ENCODE measurements at places on chromosomes 11 and 22.

GRCh38 chr11:57566905-57567514, 462 bp downstream of the UBE2L6 start:
- DNase-seq: peak; percentile 43

- DNase-seq: no peak
These were observed 49.8 kb downstream of the APIP start for GRCh38 chr11:34866375-34866774.

DNA sequence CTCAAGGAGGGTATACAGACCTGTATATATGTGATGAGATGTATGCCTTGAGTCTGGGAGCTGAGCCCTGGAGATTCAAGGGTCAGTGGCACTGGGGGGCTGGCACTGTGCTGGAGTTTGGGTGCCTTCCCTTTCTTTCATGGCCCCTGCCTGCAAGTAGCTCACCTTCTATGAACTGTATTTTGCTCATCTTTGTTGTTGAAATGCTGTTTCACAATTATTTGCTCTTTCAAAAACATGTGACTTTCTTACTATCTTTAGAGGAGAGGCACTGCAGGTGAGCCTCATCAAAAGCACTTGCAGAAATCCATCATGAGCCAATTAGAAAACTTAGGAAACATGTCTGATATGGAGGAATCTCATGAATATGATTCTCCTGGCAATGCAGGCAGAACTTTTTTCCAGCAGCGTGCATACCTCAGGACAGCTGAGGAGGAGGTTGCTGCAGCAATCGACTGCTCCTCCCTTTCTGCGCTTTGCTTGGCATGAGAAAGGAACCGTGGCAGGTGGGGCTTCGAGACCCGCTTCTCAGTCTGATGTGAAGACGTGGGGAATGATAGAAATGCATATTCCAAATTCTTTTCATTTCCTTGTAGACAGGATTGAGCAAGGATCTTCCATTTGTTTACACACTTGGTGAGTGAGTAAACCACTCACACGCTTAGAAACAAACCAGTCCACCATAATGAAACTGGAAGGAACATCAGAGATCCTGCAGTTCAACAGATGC, 178.4 kb upstream of the E2F8 start:
- no peak for DNase-seq

- DNase-seq: peak; percentile 83
These were observed 3.7 kb upstream of the POLD4 start for GRCh38 chr11:67356864-67357561.

- DNase-seq: no peak
These were observed 8.7 kb upstream of the PEX26 start for GRCh38 chr22:18069041-18069440.

- no peak for DNase-seq
These were observed 1.6 kb upstream of the KCNJ11 start for GRCh38 chr11:17389957-17390649.

GRCh38 chr22:37608477-37609239, at the start of gene GGA1:
Gene GGA1, plus strand, starts transcription at chr22:37608834. Its CDS starts 27 bp downstream, at chr22:37608861.
- peak; percentile 98 for DNase-seq

DNA sequence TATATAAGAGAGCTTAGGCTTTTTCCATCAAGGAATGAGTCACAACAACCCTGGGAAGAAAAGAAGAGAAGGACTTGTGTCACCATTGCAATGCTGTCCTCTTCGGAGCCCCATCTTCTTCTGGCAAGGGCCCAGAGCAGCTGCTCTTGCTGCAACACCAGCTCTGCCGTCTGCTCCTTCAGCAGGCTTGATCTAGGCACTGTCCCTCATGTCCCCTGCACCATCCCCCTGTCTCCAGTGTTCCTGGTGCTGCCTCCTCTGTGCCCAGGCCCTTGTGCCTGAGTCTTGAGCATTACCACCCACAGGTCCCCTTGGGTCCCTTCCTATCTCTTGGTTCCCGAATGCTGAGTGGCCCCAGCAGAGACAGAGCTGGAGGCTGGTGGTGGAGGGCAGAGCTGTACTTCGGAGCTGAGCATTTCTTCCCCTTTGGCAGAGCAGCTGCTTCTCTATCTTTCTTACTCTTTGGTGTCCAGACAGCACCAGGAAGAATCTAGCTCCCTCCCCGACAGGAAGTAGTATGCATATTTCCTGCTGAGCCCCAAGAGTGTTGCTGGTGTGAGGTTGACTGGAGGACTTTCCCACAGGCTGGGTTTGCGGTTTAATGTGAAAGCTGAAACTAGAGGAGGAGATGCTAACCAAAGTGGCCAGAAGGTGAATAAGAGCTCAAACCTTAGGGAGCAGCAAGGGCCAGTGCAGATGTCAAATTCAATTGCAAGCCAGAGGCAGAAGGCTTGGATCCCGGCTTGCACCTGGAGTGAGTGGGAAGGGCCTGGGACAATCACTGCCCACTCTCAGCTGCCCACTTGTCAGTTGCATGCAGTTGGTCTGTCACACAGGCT, 27.8 kb downstream of the WEE1 start:
- DNase-seq: peak; percentile 94

DNA sequence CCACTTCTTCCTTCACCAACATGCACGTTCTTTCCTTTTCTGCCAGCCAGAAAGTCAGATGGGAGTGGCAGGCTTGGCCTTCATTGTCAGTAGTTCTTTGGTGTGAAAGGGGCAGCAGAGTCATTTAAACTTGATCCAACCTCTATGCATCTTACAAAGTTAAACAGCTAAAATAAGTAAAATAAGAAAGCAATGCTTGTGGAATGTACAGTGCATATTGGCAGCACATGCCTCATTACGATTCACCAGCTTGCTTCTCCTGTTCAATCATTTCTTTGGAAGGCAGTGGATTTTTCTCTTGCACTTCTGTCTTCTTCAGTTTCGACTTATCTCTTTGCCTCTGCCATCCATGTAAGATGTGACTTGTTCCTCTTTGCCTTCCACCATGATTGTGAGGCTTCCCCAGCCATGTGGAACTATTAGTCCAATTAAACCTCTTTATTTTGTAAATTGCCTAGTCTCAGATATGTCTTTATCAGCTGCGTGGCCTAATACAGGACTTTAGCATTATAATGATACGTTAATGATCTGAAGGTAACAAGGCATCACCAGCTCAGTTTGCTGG, 14.8 kb downstream of the LGALS12 start:
- no peak for DNase-seq

DNA sequence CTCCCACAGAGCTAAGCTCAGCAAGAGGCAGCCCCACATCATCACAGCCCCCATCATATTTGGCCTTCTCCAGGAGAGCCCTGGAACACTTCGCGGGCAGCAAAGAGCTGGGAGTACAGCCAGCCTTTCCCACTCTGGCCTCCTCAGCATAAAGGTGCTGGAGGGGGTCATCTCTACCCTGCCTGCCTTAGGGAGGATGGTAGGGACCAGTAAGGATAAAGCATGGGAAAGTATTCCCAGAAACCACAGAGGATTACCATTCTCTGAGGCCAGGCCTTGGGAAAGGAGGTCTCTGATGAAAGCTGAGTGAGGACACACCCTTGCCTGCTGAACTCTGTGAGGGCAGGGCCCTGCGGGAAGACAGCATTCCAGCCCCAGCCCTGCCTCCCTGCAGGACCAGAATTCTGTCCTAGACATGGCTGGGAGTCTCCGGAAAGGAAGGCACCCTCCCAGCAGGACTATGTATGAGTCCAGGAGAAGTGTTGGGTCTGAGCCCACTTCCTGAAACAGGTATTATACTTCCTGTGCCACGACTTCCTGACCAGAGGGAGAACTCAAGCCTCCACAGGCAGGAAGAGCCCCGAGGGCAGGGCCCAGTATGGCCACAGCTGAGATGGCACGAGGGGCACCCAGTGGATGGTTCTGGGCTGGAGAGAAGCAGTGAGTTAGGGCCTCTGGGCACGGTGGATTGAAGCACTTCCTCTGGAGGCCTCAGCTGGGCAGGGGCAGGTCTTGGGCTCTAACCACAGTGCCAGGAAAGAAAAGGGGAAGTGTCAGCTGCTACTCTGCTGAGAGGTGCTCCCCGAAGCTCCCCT, 12.9 kb upstream of the CASTOR1 start:
- no peak for DNase-seq

GRCh38 chr11:72236083-72236697, 7.8 kb downstream of the PHOX2A start:
- no peak for DNase-seq

DNA sequence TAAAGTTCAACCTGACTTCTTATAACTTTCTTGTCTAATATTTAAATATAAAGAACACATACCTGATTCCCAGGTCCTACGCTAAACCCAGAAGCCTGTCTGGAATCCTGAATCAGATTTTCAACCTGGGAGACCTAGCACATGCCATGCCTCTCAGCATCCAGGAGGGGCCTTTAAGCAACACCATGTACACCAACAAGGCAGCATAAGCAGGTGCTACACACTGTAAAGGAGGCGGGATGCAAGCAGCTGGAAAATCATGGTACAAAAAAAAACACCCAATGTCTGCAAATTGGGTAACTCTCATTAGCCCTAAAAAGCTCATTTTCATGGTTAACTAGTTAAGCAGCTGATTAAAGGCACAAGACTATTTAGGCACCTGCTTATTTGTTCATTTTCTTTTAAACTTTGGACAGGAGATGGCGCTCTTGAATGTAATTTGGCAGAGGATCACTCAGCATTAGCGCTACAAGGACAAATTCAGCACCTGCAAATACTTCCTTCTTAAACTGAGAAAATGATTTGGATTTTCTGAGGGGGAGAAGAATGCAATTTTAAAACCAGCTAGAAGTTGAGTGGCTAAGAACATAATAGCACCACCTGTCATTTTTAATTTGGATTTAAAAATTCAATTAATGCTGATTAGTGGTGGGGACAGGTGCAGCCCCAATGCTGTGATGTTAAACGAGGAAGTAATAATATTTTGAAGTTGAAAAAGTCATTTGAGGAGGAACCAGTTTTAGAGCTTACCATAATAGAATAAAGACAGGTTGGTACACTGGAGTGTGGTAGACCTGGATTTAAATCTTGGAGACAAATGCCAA, 104.0 kb downstream of the FAR1 start:
- DNase-seq: peak; percentile 63

GRCh38 chr11:32893343-32894148, 935 bp downstream of the QSER1 start:
- peak; percentile 51 for DNase-seq

- DNase-seq: no peak
These were observed 2.1 kb downstream of the CCDC73 start for GRCh38 chr11:32792111-32792947.

DNA sequence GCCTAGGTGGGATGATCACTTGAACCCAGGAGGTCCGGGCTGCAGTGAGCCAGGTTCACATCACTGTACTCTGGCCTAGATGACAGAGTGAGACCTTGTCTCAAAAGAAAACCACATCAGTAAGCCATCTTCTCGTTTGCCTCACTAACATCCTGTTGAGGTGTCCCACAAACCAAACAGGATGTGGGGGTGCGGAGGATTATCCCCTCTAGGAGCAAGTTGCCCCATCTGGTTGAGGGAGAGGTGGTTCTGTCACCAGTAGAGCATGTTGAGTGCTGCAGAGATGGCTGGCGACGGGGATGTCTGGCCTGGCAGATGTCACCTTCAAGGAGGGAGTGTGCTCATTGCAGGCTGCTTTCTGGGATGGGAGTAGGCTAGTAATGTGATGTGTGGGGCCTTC, 72.4 kb downstream of the ZNRF3 start:
- DNase-seq: peak; percentile 94

All from activated CD4-positive, alpha-beta T cell treated with anti-CD3 and anti-CD28 coated beads, Interleukin-10, Interleukin-2, amounts not matched to agents 100 ng/mL and 50 ng/mL, durations not matched to agents 16 hours and 8 hours (primary cell).